Muscle of arm (tissue), 14 donors: ENCODE measurements at places on chromosomes 4 and X. TPM values are rescaled to one million over a fixed set of nuclear protein-coding genes. Genes with fewer than 3 reads are reported as not detected.

SRPK3 gene
- 272 TPM for polyA plus RNA-seq

ARHGAP36 gene
- 295 TPM for polyA plus RNA-seq

CFP gene
- 1.8 TPM for polyA plus RNA-seq

ZFP92 gene
- not detected for polyA plus RNA-seq

ETDC gene
- polyA plus RNA-seq = not detected

ZDHHC9 gene
- not detected for polyA plus RNA-seq

KLKB1 gene
- polyA plus RNA-seq = not detected

MAGEA11 gene
- not detected for polyA plus RNA-seq

PSAPL1 gene
- not detected for polyA plus RNA-seq

FRG2 gene
- not detected for polyA plus RNA-seq

MTMR1 gene
- 23.5 TPM for polyA plus RNA-seq

PLA2G12A gene
- polyA plus RNA-seq = 25.3 TPM

AADAT gene
- polyA plus RNA-seq = 19.5 TPM

HAUS7 gene
- 57.2 TPM for polyA plus RNA-seq

VEGFD gene
- polyA plus RNA-seq = not detected

PIR gene
- polyA plus RNA-seq = 3.1 TPM

GSX2 gene
- not detected for polyA plus RNA-seq

GRK4 gene
- 8.2 TPM for polyA plus RNA-seq

CLCN4 gene
- polyA plus RNA-seq = 13.3 TPM

ABCG2 gene
- 13.5 TPM for polyA plus RNA-seq

MAP9 gene
- 4.6 TPM for polyA plus RNA-seq

ACE2 gene
- polyA plus RNA-seq = not detected

PPP4R3C gene
- not detected for polyA plus RNA-seq

BGN gene
- polyA plus RNA-seq = 192 TPM

MYL5 gene
- 632 TPM for polyA plus RNA-seq

DGKK gene
- 0.03 TPM for polyA plus RNA-seq

USP17L11 gene
- polyA plus RNA-seq = not detected

MAGED4B gene
- 51.3 TPM for polyA plus RNA-seq

FRAS1 gene
- 5.4 TPM for polyA plus RNA-seq

SPANXC gene
- polyA plus RNA-seq = not detected

CPE gene
- 57.7 TPM for polyA plus RNA-seq

PRKG2 gene
- 0.57 TPM for polyA plus RNA-seq

SLC9B2 gene
- 14.3 TPM for polyA plus RNA-seq

ETNPPL gene
- polyA plus RNA-seq = not detected

PNMA5 gene
- polyA plus RNA-seq = 0.04 TPM

HPSE gene
- 0.20 TPM for polyA plus RNA-seq

ADH1B gene
- 10.2 TPM for polyA plus RNA-seq

HGFAC gene
- polyA plus RNA-seq = 1.4 TPM

ADAMTS3 gene
- 2.0 TPM for polyA plus RNA-seq

CASP6 gene
- 16.9 TPM for polyA plus RNA-seq

OPN1MW gene
- polyA plus RNA-seq = not detected

TBC1D9 gene
- polyA plus RNA-seq = not detected

CWH43 gene
- polyA plus RNA-seq = not detected

MAGEB2 gene
- polyA plus RNA-seq = not detected

COX7B2 gene
- not detected for polyA plus RNA-seq

TSPAN7 gene
- 151 TPM for polyA plus RNA-seq

USP26 gene
- not detected for polyA plus RNA-seq

FREM3 gene
- not detected for polyA plus RNA-seq

BMPR1B gene
- 11.8 TPM for polyA plus RNA-seq

DCUN1D4 gene
- polyA plus RNA-seq = 28.8 TPM

G3BP2 gene
- 230 TPM for polyA plus RNA-seq

ETDB gene
- polyA plus RNA-seq = not detected

TLR7 gene
- 0.66 TPM for polyA plus RNA-seq

GRXCR1 gene
- polyA plus RNA-seq = not detected

SPANXN4 gene
- not detected for polyA plus RNA-seq

QRFPR gene
- 0.70 TPM for polyA plus RNA-seq

MAGEA2B gene
- not detected for polyA plus RNA-seq
